ENCODE measurements at places on chromosomes 11 and 22. TPM values are rescaled to one million over a fixed set of nuclear protein-coding genes. Genes with fewer than 3 reads are reported as not detected.

DNA sequence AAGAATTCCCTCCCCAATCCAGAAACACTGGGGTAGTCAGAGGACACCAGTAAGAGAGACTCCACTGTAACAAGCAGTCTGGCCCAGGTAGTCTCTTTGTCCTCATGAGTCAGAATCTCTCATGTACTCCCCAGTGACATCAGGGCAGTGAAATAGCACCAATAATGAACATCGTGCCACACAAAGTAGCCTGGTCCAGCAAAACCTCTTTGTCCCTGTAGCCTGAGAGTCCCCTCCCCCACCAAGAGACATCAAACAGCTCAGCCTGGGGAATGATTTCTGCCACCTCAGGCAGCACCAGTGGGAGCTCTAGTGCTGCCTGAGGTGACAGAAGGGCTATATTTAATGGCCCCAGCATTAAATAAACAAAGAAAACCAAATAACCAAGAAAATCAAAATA, 88.1 kb downstream of the SBF2 start:
- H3K4me3 ChIP-seq: no peak overlapping the region
- no peaks in the 10 kb centered on the region for H3K4me1 ChIP-seq
- no peaks in the 10 kb centered on the region for H3K27me3 ChIP-seq
- DNase-seq: no peak

GRCh38 chr11:110366291-110366690, 63.5 kb upstream of the FDX1 start:
- peak; percentile 39 for DNase-seq
- no peaks in the 10 kb centered on the region for H3K4me1 ChIP-seq
- H3K27me3 ChIP-seq: no peaks in the 10 kb centered on the region
- H3K27ac ChIP-seq: no peak overlapping the region

DNA sequence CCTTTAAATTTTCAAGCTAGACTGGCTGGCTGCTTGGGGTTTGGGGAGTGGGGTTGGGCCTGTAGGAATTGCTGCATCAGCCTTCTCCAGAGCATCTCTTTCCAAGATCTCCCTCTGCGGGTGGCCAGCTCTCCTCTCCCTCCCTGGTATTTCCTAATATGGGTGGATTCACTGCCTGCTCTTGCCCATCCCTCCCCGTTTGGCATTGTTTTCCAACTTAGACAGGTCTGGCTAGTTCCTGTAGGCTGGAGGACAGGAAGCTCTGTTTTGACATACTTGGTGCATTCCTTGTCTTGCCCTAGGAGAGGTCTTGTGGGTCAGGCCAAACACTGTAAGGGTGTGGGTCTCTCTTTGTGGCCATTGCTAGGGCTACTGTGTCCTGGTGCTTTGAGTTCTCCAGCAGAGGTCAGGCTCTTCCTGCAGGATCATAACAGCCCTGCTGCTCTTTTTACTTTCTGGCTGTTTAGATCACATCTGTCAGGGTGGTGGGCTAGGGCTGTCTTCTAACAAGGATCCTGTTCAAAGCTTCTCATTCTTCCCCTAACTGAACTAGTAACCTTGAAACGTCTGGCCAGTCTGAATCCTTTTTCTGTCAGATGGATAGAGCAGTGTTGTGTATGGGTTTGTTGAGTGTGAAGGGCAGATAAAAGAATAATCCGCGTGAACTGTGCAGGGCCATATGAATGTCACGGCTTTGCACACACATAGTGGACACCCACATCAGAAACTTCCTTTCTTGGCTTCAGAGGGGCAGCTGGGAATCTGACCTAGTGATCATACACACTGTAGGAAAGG, 18.3 kb upstream of the MICALL1 start:
- H3K36me3 ChIP-seq: peaks cover 6% of the 10 kb centered on the region
- peaks cover 8% of the 10 kb centered on the region for H3K4me1 ChIP-seq
- H3K27ac ChIP-seq: peak overlapping the region; percentile 75
- H3K27me3 ChIP-seq: no peaks in the 10 kb centered on the region

DNA sequence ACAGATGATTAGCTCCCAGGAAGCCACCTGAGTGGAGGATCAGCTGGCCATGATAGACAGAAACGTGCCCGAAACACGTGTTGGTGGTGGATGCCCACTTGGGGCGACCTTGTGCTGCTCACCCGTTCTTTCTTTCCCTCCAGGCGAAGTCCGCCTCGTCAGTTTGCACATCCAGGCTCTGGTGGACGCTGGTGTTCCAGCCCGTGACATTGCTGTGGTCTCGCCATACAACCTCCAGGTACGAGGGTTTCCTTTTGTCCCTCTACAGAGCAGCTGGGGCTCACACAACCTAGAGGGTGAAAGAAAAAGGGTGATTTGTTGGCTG, 30.6 kb downstream of the IGHMBP2 start:
- peak overlapping the region; percentile 56 for H3K27ac ChIP-seq
- H3K36me3 ChIP-seq: peaks cover 9% of the 10 kb centered on the region
- H3K4me3 ChIP-seq: no peak overlapping the region

DNA sequence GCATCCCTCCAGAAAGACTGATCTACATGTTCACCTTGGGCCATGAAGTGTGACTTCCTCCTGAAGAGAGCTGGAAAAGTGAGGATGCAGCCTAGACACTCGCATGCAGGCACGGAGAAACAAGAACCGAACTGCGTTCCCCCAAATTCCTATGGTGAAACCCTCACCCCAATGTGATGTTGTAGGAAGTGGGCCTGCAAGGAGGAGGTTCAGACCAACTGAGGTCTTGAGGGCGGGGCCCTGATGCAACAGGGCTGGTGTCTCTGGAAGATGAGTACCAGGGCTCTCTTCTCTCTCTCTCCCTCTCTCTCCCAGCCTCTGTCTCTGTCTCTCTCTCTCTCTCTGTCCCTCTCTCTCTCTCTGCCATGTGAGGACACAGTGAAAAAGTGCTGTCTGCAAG, 501.1 kb downstream of the BRD1 start:
- H3K36me3 ChIP-seq: no peaks in the 10 kb centered on the region
- H3K27ac ChIP-seq: no peak overlapping the region
- no peak overlapping the region for H3K4me3 ChIP-seq
- no peaks in the 10 kb centered on the region for H3K4me1 ChIP-seq
- H3K27me3 ChIP-seq: peaks cover 7% of the 10 kb centered on the region

Gene RAPSN
- 1.3 TPM for total RNA-seq

GRCh38 chr11:78112582-78113275, 26.7 kb downstream of the ALG8 start:
- H3K4me1 ChIP-seq: no peaks in the 10 kb centered on the region
- no peak overlapping the region for H3K4me3 ChIP-seq
- H3K27ac ChIP-seq: no peak overlapping the region
- no peaks in the 10 kb centered on the region for H3K36me3 ChIP-seq
- H3K27me3 ChIP-seq: no peaks in the 10 kb centered on the region
- no peak for DNase-seq

Gene H19
- total RNA-seq: 163 TPM

DNA sequence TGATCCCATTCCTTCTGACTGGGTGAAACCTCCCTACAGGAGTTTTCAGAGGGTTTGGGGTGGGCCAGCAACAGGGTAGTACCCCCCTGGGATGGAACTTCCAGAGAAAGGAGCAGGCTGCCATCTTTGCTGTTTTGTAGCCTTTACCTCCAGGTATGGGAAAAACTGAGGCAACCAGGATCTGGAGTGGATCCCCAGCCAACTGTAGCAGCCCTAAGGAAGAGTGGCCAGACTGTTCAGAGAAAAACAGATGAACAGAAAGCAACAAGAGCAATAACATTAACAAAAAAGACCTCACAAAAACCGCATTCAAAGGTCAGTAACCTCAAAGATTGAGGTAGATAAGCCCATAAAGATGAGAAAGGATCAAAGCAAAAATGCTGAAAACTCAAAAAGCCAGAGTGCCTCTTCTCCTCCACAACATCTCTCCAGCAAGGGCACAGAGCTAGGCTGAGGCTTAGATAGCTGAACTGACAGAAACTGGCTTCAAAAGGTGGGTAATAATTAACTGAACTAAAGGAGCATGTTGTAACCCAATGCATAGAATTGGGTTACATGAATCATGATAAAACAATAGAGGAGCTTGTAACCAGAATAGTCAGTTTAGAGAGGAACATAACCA, 1288.6 kb upstream of the CNTN5 start:
- H3K27me3 ChIP-seq: no peaks in the 10 kb centered on the region
- H3K4me1 ChIP-seq: no peaks in the 10 kb centered on the region
- no peak overlapping the region for H3K27ac ChIP-seq
- no peaks in the 10 kb centered on the region for H3K36me3 ChIP-seq
- DNase-seq: no peak

Gene APOL3
- total RNA-seq: 32.2 TPM

- H3K4me3 ChIP-seq: no peak overlapping the region
- DNase-seq: no peak
- H3K36me3 ChIP-seq: no peaks in the 10 kb centered on the region
Measured at GRCh38 chr22:19277785-19278184, 13.7 kb downstream of the CLTCL1 start.

- H3K4me3 ChIP-seq: no peak overlapping the region
- no peaks in the 10 kb centered on the region for H3K36me3 ChIP-seq
- H3K27me3 ChIP-seq: no peaks in the 10 kb centered on the region
- no peaks in the 10 kb centered on the region for H3K4me1 ChIP-seq
- no peak for DNase-seq
Measured at GRCh38 chr11:73249304-73249703, 22.8 kb upstream of the P2RY6 start.

- no peaks in the 10 kb centered on the region for H3K36me3 ChIP-seq
- H3K27me3 ChIP-seq: no peaks in the 10 kb centered on the region
- DNase-seq: no peak
- no peak overlapping the region for H3K4me3 ChIP-seq
- H3K4me1 ChIP-seq: no peaks in the 10 kb centered on the region
Measured at GRCh38 chr11:102006835-102007566, 40.2 kb upstream of the CFAP300 start.

Gene OR51B2
- not detected for total RNA-seq

- H3K27ac ChIP-seq: peak overlapping the region; percentile 99
- H3K4me3 ChIP-seq: peak overlapping the region; percentile 99
- H3K27me3 ChIP-seq: no peaks in the 10 kb centered on the region
- no peaks in the 10 kb centered on the region for H3K36me3 ChIP-seq
- peak; percentile 21 for DNase-seq
Measured at GRCh38 chr11:57668434-57668782, 494 bp downstream of the ZDHHC5 start.

Gene RHOD
- 69.5 TPM for total RNA-seq

DNA sequence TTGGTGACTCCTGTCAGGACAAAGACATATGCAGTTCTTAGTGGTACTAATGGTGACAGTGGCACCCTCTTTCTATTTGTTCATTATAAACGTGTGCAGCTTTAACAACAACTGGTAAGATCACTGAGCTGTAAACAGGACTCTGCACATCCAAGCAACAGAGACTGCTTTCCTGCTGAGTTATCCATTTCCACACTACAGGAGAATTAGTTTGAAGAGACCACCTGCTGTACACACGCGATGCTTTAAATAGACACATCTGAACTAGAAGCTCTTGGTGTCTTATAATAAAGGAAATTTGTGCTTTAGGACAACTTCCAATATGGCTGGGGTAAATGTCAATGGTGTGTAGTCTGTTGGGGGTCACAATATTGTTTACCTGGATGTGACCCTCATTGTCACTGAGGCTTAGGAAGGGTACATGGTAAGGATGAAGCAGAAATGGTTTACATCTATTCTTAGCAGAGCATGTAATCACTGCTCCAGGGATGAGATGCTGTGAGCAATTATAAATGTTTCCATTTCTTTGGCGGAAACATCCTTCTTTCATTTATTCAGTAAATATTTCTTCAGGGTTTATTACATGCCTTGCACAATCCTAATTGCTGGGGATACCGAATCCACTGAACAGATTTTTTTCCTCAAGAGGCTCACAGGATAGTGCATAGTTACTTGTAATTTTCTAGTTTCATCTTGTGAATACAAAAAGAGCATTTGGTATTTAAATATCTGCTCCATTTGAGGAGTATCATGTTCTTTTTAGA, 354.0 kb upstream of the CCDC90B start:
- no peaks in the 10 kb centered on the region for H3K36me3 ChIP-seq
- H3K27me3 ChIP-seq: no peaks in the 10 kb centered on the region
- H3K4me3 ChIP-seq: no peak overlapping the region
- DNase-seq: no peak
- no peak overlapping the region for H3K27ac ChIP-seq

- H3K36me3 ChIP-seq: no peaks in the 10 kb centered on the region
- peaks cover 4% of the 10 kb centered on the region for H3K27me3 ChIP-seq
- no peak for DNase-seq
Measured at GRCh38 chr22:37285937-37286336, 3.6 kb downstream of the CYTH4 start.

DNA sequence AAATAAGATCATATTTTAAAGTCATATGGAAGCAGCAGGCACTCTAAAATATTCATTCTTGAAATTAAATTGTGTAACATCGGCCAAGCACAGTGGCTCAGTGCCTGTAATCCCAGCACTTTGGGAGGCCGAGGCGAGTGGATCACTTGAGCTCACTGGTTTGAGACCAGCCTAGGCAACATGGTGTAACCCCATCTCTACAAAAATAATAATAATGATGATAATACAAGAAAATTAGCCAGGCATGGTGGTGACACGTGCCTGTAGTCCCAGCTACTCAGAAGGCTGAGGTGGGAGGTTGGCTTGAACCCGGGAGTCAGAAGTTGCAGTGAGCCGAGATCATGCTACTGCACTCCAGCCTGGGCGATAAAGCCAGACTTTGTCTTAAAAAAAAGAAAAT, 77.4 kb downstream of the TRIM29 start:
- H3K36me3 ChIP-seq: no peaks in the 10 kb centered on the region
- no peak overlapping the region for H3K27ac ChIP-seq
- no peaks in the 10 kb centered on the region for H3K4me1 ChIP-seq
- H3K4me3 ChIP-seq: no peak overlapping the region
- H3K27me3 ChIP-seq: no peaks in the 10 kb centered on the region

DNA sequence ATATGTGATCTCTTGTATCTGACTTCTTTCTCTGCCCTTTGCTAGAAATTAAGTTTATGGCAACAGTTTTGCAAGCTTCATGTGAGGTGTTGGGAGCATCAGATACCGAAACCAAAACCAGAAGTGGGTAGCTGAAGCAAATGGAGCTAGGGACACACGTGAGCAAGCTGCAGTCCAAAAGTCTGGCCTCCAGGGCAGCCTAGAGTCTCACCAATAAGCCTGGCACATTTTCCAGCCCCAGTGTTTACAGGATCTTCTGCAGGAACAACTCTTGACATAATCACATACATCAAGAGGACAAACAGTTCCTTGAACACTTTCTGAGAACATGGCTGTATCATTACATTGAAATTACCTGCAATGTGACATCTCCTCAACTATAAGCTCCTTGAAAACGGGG, 114.1 kb downstream of the LARGE1 start:
- no peak for DNase-seq
- no peak overlapping the region for H3K27ac ChIP-seq
- H3K27me3 ChIP-seq: no peaks in the 10 kb centered on the region

Gene C22orf42
- total RNA-seq: 1.4 TPM

DNA sequence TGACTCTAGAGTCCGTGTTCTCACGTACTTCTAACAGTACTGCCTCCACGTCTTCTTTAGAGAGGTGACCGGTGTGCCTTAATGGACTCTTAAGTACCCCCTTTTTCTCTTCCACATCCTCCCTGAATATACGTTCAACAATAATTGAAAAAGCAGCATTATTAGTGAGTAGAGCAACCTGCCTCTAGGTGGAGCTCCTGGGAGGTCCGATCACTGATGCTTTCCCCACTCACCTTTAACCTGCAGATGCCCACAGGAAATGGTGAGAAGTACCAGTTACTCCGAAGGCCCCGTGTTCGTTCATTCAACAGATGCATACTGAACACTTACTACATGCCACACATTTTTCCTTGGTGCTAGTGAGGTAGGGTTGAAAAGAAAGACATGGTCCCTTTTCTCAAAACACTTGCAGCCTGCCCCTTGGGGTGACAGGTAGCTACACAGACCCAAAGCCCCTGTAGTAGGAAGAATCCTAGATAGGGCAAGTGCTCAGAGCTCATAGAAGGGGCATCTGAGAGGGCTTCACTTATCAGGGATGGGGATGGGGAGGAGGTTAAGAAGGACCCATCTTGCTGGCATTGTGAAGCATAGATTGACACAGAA, 72.7 kb downstream of the FEZ1 start:
- no peaks in the 10 kb centered on the region for H3K27me3 ChIP-seq
- no peak for DNase-seq
- H3K36me3 ChIP-seq: no peaks in the 10 kb centered on the region
- H3K4me3 ChIP-seq: no peak overlapping the region
- no peak overlapping the region for H3K27ac ChIP-seq

Gene CASP1
- 3.5 TPM for total RNA-seq

Gene SCGB1D4
- not detected for total RNA-seq
